Right ventricle myocardium superior (tissue), 1 donor: ENCODE measurements at places on chromosomes 2 and 18. TPM values are rescaled to one million over a fixed set of nuclear protein-coding genes. Genes with fewer than 3 reads are reported as not detected.

DNA sequence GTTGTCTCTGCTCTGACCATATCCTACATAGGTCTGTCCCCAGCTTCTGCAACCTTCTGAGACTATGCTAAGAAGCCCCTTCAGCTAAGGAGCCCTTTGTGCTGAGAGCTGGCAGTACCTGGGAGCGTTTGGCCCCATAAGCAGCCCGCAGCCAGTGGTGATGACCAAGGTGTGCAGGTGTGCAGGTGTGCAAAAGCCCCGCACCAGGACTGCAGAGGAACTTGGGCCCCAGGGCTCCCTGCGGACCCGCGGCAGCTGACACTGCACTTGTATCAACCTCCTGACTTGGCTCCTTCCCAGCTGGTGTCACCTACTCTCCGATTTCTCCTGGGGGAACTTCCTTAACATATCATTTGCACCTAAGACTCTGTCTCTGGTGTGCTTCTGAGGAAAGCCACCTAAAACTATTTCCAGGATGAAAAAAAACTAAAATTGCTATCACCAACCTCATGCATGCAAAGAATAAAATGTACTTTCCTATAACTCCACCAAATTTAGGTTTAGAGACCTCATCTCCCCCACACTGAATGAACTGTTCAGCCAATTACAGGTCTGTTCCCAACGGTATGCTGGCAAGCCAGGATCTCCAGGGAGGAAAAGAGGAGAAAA is 16.1 kb upstream of the GNAL start:
- DNase-seq, result no peak

- DNase-seq, result no peak
Observed at GRCh38 chr18:48703028-48703386, 164.2 kb downstream of the CTIF start.

GRCh38 chr2:216880509-216881184 is 20.8 kb upstream of the TNP1 start:
- DNase-seq, result no peak

GRCh38 chr2:26174691-26175465 is 2.0 kb downstream of the GAREM2 start:
- no peak for DNase-seq

DNA sequence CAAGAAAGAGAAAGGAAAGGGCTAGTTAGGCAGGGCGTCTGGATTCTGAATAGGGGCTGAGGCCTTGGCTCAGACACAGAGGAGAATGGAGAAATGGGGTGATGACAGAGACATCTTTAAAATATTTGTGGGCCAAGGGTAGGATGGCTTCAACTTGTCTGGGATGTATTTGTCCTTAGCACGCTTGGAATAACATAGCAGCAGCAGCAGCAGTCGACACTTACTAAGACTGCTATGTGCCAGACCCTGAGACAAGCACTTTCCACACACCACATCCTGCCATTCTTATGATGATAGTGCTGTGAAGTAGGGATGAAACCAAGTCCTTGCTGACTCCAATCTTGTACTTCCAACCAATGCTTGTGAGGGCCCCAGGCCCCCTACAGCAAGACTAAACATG is 2.6 kb downstream of the IL1RL1 start:
- DNase-seq, result no peak

CREG2 gene
- not detected for total RNA-seq

TLX2 gene
- total RNA-seq, result not detected

- no peak for DNase-seq
Observed at GRCh38 chr2:47219970-47220369, 64.9 kb upstream of the STPG4 start.

FBXO48 gene
- total RNA-seq, result 1.1 TPM

ANTXR1 gene
- total RNA-seq, result 31.2 TPM

GRB14 gene
- 24.1 TPM for total RNA-seq

- DNase-seq, result no peak
Observed at GRCh38 chr2:55418072-55418471, 1.6 kb downstream of the CCDC88A start.

GRCh38 chr2:30897539-30897938 is 90.3 kb upstream of the CAPN13 start:
- no peak for DNase-seq

DNA sequence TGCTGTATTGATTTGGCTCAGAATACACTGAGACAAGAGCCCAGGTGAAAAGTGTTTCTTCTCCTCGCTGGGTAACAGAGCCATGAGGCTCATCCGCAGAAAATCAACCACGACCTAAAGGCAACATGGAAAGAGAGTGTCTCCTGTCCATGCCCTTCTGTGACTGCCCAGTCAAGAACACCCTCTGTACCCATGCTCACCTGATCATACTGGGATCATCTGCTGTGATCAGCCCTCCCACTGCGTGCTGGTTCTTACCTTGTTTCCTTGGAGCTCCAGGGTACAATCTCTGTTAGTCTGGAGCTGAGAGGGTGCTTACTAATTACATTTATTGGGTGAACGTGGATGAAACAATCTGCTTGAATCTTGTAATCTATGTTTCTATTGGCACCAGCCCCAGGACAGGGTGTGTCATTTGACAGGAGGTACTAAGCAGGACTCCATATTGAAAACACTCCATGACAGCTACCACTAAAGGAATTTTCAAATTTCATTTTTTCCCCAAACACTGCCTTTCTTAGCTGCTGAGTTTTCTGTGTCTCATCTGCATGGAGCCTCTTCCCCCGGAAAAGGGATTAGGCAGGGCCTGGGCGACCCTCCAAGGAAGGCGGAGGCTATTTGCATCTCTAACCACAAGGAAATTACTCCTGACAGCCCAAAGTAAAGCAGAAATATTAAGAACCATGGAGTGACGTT is 39.7 kb upstream of the GRP start:
- no peak for DNase-seq

DNA sequence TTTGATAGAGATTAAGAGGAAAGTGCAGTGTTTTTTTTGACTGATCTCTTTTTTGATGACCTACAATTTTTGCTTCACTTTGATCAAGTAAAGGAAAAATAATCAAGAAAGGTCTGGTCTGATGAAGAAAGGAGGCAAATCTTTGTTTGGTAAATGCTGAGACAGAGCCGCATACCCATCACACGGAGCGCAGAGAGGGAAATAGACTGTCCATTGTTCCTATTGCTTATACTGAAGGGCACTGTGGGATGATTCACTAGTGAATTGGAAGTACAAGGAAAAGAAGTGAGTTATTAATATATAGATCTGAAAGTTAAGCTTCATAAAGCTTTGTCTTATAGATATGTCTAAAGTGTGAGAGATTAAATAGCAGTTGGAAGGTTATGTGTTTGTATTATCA is 455.1 kb downstream of the PLCL1 start:
- no peak for DNase-seq

- no peak for DNase-seq
Observed at GRCh38 chr18:48575301-48575657, 36.4 kb downstream of the CTIF start.

GRCh38 chr2:1538663-1539062 is 125.4 kb downstream of the TPO start:
- no peak for DNase-seq

GPR45 gene
- not detected for total RNA-seq

- no peak for DNase-seq
Observed at GRCh38 chr2:169361706-169362117, 622 bp downstream of the LRP2 start.

- DNase-seq, result peak; percentile 26
Observed at GRCh38 chr2:239677453-239678185, 276.8 kb upstream of the HDAC4 start.

DNA sequence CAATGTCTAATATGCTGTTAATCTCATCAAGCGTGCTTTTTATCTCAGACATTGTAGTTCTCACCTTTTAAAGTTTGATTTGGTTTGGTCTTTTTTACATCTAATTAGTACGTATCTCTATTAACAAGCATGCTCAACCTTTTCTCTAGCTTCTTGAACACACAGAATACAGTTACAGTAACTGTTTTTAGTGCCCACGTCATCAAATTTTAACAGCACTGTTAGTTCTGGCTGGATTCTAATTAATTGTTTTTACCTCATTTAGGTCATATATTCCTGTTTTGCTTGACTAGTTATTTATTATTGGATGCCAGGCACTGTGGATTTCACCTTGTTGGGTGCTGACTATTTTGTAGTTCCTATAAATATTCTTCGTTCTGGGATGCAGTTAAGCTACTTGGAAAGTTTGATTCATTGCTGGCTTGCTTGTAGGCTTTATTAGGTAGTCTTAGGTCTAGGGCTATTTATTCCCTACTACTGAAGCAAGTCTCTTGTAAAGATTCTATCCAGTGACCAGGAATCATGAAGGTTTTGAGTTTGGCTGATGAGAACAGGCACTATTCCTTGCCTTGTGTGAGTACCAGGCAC is 263.0 kb downstream of the ETAA1 start:
- DNase-seq, result no peak
